ENCODE measurements at places on chromosomes 3 and 15. TPM values are rescaled to one million over a fixed set of nuclear protein-coding genes. Genes with fewer than 3 reads are reported as not detected.

DNA sequence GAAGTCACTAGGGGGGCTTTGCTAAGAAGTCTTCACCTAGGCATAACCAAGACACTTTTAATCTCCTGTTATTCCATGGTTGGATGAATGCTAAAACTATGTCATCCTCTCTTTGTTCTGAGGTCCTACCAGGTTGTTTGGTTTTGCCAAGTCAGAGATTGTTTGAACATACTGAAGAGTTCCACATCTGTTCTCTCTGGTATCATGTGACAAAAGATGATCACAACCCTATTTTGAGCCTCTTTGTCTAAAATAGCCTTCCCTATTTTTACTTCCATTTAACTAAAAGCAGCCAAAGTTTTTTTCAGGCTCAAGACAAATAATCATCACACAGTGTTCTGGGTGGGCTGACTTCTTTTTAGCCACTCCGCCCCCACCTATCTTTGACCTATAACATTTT is 218.4 kb upstream of the LMCD1 start:
- H3K27ac ChIP-seq, result no peak overlapping the region
- H3K4me1 ChIP-seq, result peaks cover 2% of the 10 kb centered on the region
- H3K4me3 ChIP-seq, result no peak overlapping the region
- H3K27me3 ChIP-seq, result no peaks in the 10 kb centered on the region

DNA sequence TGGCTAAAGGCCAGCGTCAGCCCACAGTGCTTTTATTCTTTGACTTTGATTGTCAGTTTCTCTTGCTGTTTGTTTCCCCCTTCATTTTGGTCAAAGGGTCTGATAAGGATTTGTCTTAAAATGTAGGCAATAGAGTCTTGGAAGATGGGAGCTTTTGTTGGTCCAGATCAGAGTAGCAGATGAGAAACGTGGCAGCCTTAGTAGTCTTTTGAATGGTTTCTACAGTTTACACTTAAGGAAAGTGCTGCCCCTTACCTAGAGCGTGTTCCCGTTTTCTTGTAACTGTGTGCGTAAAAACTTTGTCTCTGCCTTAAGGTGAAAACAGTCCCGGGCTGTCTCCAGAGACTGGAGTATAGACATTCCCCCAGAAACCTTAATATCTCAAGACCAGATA is 630 bp downstream of the LXN start:
- peak overlapping the region; percentile 18 for H3K27ac ChIP-seq
- H3K4me1 ChIP-seq, result no peaks in the 10 kb centered on the region
- peak overlapping the region; percentile 58 for H3K4me3 ChIP-seq
- H3K27me3 ChIP-seq, result no peaks in the 10 kb centered on the region
- H3K36me3 ChIP-seq, result no peaks in the 10 kb centered on the region

DNA sequence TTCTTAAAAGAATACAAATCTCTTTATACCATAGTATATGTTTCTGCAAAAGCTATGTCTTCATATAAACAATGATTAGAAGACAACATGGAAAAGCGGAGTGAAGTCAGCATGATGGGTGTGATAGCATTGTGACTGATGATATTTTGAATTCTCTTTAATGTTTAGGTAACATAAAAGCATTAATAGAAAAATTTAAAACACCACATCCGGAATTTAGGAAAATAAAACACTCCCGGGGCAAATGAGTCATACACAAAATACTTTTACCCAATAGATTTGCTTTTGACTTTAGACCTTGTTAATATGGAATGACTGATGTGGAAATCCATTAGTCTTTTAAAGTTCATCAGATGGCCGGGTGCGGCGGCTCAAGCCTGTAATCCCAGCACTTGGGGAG is 134.7 kb downstream of the P3H2 start:
- no peak for DNase-seq
- H3K4me1 ChIP-seq, result peaks cover 11% of the 10 kb centered on the region
- no peak overlapping the region for H3K27ac ChIP-seq
- no peaks in the 10 kb centered on the region for H3K36me3 ChIP-seq
- no peaks in the 10 kb centered on the region for H3K27me3 ChIP-seq

DNA sequence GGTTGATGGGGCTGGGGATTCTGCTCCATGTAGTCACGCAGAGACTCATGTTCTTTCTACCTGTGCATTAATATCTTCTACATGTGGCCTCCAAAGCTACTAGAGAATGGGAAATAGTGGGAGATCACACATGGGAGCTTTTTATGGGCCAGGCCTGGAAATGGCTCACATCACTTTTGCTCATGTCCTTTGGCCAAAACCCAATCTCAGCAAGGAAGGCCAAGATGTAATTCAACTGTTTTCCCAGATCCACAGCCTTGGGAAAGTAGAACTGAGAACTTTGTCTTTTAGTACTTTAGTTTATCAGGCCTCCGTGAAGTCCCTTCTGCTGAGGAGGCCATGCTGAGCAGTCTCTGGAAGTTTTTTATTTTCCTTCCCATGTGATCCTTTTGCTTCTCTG is 73.2 kb upstream of the SLC4A7 start:
- no peak overlapping the region for H3K27ac ChIP-seq
- H3K4me3 ChIP-seq, result no peak overlapping the region
- no peak for DNase-seq
- H3K4me1 ChIP-seq, result no peaks in the 10 kb centered on the region

The TMCO5A gene
- not detected for total RNA-seq

The SLCO3A1 gene
- 12.5 TPM for total RNA-seq

GRCh38 chr15:73583544-73583943 is 49.6 kb downstream of the NPTN start:
- no peak for DNase-seq
- no peaks in the 10 kb centered on the region for H3K27me3 ChIP-seq
- H3K4me1 ChIP-seq, result no peaks in the 10 kb centered on the region
- H3K4me3 ChIP-seq, result no peak overlapping the region
- H3K27ac ChIP-seq, result no peak overlapping the region
- no peaks in the 10 kb centered on the region for H3K36me3 ChIP-seq

The SLCO2A1 gene
- total RNA-seq, result 6.3 TPM

GRCh38 chr3:150362515-150363302 is 45.4 kb upstream of the TSC22D2 start:
- H3K4me3 ChIP-seq, result no peak overlapping the region
- no peaks in the 10 kb centered on the region for H3K4me1 ChIP-seq
- H3K27ac ChIP-seq, result no peak overlapping the region

The ITIH4 gene
- total RNA-seq, result 2.2 TPM

- no peak for DNase-seq
- H3K4me1 ChIP-seq, result no peaks in the 10 kb centered on the region
- H3K27me3 ChIP-seq, result no peaks in the 10 kb centered on the region
- H3K27ac ChIP-seq, result no peak overlapping the region
- no peak overlapping the region for H3K4me3 ChIP-seq
These were observed 173.6 kb downstream of the ZBTB20 start for GRCh38 chr3:114973536-114973935.

The ADAMTS9 gene
- total RNA-seq, result 38.6 TPM

- H3K4me1 ChIP-seq, result no peaks in the 10 kb centered on the region
- H3K36me3 ChIP-seq, result no peaks in the 10 kb centered on the region
- no peak for DNase-seq
- no peaks in the 10 kb centered on the region for H3K27me3 ChIP-seq
These were observed 48.7 kb downstream of the ETV5 start for GRCh38 chr3:186060222-186060621.
